Activated effector memory CD4-positive, alpha-beta T cell treated with anti-CD3 and anti-CD28 coated beads, Interleukin-2, amount 50 U/mL, for 16 hours (primary cell): ENCODE measurements at places on chromosomes 12 and 14.
A peak's percentile ranks its signal among the peaks of the same experiment; 100 is the strongest.

- DNase-seq: peak; percentile 33
Measured at GRCh38 chr12:110335481-110336045, 54.5 kb downstream of the ATP2A2 start.

- DNase-seq: no peak
Measured at GRCh38 chr14:77314539-77315457, 5.9 kb downstream of the POMT2 start.

DNA sequence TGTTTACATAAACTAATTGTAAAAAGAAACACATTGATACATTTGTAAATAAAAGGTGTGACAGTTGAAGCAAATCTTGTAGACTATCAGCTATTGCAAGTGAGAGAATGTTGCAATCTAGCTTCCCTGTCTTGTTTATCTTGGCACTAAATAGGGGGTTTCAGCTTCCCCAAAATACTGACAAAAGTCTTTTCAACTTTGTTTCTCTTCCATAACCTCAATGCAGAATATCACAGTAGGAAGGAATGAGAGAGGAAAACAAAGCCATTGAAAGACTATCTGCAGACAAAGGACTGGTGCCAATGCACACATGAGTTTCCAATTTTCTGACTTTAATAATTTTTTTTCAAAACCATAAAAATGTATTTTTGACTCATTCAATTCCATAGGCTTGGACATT is 886.2 kb upstream of the MGAT4C start:
- no peak for DNase-seq

- DNase-seq: peak; percentile 16
Measured at GRCh38 chr14:96166461-96167223, 38.0 kb upstream of the BDKRB2 start.

- no peak for DNase-seq
Measured at GRCh38 chr14:104752423-104752734, 568 bp upstream of the SIVA1 start.

GRCh38 chr12:117052386-117053049 is 46.7 kb downstream of the TESC start:
- DNase-seq: no peak

DNA sequence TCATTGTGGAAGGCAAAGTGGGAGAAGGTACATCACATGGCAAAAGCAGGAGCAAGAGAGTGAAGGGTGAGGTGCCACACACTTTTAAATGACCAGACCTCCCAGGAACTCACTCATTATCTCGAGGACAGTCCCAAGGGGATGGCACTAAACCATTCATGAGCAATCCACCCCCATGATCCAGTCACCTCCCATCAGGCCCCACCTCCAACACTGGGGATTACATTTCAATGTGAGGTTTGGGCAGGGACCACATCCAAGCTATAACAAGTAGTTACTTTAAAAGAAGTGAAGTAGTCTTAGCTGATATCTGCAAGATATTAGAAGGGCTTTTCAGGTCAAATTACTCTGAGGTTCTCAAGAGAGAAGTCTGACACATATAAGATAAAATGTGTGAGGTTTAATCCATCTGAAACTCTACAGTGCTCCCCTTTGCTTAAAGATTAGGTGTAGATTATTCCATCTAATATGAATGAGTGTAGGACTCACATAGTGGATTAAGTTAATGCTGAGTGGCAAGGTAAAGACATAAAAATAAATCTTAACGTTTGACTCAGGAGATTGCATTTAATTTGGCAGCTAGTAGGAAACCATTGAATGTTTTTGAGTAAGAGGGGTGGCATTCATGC is 130.8 kb downstream of the TMX1 start:
- no peak for DNase-seq

- no peak for DNase-seq
Measured at GRCh38 chr14:33499687-33500086, 451.2 kb downstream of the EGLN3 start.

- no peak for DNase-seq
Measured at GRCh38 chr12:122051231-122051876, 27.2 kb upstream of the MLXIP start.

DNA sequence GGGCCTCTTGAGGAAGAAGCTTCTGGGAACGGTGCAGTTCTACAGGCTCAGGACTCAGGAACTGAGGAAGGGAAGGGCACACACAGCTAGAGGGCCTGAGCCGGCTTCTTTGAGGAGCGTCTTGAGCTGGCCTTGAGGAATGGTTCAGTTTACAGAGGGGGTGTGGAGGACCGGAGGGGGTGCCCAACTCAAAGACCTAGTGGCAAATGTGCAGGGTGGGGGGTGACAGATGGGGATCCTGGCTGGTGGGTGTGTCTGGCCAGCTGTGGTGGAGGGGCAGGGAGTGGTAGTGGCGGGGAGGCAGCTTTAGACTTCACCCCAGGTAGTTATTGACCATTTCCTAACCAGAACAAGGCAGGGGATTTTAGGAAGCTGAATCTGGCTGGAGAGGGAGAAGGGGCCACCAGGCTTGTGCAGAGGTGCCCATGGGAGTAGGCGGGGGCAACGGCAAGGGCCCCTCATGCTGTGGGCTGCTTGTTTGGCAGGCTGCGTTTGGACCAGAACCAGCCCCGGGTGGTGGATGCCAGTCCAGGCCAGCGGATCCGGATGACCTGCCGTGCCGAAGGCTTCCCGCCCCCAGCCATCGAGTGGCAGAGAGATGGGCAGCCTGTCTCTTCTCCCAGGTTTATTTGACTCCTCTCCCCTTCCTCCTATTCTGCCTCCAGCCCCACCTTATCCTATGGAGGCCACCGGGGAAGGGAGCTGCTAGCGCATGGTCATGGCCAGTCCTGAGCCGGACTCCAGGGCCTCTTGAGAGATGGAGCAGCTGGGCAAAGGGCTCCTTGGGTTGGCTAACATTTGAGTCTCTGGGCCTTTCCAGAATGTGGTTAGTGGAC is 27.8 kb downstream of the PAPLN start:
- no peak for DNase-seq

GRCh38 chr14:88276923-88277596 is 46.0 kb downstream of the KCNK10 start:
- DNase-seq: no peak

DNA sequence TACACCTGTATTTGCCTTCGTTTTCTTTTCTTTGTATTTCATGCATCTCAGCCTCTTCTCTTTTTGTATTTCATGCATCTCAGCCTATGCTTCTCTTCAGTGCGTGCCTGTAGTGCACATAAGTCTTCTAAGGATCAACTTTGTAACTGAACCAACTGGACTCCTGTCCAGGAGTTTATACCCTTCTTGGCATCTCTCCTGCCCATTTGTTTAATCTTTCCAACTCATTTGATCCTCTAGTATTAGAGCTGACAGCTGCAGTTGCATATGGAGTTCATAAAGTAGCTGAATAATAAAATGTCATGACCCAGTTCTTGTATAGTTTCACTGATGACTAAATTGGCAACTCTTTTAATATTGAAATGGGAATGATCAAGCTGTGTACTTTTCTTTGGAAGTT is 89.7 kb downstream of the FGD4 start:
- no peak for DNase-seq

GRCh38 chr12:121858662-121859572 is at the start of gene HPD:
Gene HPD (minus strand): TSS chr12:121858859. CDS start chr12:121858823, 36 bp downstream.
- no peak for DNase-seq

- DNase-seq: no peak
Measured at GRCh38 chr12:68334132-68334531, 2.0 kb upstream of the MDM1 start.

- DNase-seq: no peak
Measured at GRCh38 chr14:22567437-22567836, 21.6 kb downstream of the DAD1 start.

DNA sequence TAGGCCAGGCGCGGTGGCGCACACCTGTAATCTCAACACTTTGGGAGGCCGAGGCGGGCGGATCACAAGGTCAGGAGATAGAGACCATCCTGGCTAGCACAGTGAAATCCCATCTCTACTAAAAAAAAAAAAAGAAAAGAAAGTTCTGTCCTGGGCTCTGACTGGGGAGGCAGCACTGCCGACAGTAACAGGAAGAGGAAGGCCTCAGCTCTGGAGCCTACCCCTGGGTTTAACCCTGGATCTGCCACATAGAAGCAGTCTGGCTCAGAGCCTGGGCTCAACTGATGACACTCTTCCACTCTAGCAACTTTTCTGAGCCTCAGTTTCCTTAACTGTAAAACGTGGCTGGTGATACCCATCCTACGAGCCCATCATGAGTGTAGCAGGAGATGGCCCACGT is 60.5 kb downstream of the ACTN1 start:
- DNase-seq: no peak

GRCh38 chr14:32473464-32473855 is 144.4 kb downstream of the AKAP6 start:
- DNase-seq: no peak

DNA sequence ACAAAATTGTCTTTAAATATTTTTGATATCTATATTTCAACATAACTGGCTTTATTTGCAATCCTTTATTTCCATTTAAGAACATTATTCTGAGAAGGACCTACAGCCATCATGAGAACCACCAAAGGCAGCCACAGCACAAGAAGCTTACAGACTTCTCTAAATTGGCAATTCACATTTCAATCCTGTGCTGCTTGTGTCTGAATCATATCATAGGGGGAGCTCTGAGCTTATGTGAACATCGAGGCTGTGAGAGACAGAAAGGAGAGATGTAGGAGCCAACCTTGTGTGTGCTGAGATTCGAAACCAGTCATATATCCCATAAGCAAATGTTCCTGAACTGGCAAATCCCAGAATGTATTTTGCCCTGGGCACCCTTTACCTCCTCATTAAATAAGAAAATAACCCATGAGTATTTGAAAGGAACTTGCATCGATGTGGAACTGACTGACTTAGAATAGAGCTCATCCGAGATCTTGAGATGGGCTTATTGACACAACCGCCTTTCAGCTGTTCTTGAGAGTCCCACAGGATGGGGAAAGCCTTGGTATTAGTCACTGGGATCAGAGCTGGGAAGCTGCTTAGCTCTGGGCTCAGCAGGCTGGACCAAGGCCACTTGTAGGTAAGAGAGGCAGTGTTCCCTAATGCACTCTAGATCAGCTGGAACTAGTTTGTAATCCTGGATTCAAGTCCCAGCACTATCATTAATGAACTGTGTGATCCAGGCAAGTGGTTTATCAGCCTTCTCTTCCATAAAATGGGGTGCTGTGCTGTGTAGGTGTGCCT is 329.8 kb downstream of the CACNA1C start:
- DNase-seq: peak; percentile 21

GRCh38 chr14:77022236-77022852 is 6.2 kb downstream of the IRF2BPL start:
- DNase-seq: no peak

DNA sequence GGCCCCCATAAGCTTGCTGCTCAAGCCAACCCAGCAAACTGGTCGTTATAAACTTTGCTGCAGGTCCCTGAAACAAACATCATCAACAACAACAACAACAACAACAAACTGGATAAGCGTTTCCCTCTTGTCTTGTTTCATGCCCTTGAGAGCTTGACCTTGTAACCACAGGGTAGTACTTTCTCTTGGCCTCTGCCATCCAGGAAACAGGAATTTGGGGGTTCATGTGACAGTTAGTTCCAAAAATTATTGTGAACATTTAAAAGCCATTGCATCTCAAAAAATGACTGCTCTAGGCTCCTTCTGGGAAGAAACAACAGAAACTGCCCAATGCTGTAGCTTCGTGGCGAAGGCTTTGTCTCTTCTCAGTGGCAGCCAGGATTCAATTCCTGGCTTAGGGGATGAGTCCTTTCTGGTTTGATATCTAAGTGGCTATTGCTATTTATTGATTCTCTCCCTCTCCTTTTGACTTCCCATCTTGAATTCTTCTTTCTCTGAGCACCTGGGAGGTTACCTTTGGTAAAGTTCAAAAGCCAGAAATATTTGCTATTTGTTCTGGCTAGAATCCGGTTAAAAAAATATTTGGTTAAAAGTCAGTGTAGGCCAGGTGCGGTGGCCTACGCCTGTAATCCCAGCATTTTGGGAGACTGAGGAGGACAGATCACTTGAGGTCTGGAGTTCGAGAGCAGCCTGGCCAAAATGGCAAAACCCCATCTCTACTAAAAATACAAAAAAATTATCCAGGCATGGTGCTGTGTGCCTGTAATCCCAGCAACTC is 52.0 kb upstream of the CPM start:
- DNase-seq: no peak
